ENCODE measurements at places on chromosomes 13 and 19.
A peak's percentile ranks its signal among the peaks of the same experiment; 100 is the strongest.

- no peak for DNase-seq
Observed at GRCh38 chr13:98226496-98226895, 49.4 kb upstream of the RNF113B start.

- DNase-seq = no peak
Observed at GRCh38 chr13:79393564-79394249, 12.3 kb downstream of the RBM26 start.

DNA sequence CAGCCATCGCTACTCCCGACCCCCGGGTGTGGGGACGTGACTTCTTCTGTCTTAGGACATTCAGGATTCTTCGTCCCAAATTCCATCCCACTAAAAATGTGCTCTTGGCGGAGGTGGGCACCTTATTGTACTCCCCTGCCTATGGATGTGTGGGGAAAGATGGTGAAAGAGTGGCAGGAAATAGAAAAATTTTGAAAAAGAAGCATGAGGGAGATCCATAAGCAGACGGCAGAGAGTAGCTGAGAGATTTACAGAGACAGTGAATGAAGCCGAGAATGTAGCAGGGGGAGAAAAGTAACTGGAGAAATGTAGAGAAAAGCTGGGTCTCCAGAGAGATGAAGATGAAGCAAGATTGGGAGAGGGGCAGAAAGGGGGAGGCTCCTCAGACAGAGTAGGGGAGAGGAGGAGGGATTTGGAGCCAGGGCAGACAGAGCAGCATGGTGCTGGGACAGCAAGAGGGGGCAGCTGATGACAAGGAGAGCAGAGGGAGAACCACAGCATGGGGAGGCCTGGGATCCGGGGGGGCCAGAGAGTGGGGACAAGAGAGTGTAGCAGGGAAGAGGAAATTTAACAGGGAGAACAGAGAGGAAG, 843 bp downstream of the ZNF610 start:
- peak; percentile 10 for DNase-seq

- DNase-seq = no peak
Observed at GRCh38 chr19:51181913-51182419, 39.9 kb downstream of the SIGLEC7 start.

DNA sequence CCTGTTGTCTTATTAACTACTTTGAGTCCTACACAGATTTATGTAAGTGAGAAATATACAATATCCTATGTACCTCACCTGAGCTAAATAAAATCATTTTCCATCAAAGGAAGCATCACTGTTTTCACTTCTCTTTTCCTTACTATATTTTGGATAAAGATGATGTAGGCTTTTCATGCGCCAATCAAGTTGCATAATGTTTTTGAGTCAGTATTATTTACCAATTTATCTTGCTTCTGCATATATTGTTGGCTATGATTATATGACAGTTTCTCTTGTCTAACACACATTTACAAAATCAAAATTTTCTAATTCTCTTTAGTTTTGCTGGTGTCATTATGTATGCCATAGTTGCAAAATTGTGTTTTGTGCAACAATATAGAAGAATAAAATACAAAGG, 67.9 kb upstream of the FRY start:
- DNase-seq = no peak

Measured in right renal cortex interstitium (tissue), 3 donors.